ENCODE measurements at places on chromosomes 6 and 20. TPM values are rescaled to one million over a fixed set of nuclear protein-coding genes. Genes with fewer than 3 reads are reported as not detected.

DEFB124 gene
- polyA plus RNA-seq = not detected

PDE7B gene
- polyA plus RNA-seq = 7.8 TPM

PCSK2 gene
- not detected for polyA plus RNA-seq

CCM2L gene
- not detected for polyA plus RNA-seq

MCM9 gene
- 3.5 TPM for polyA plus RNA-seq

MLN gene
- not detected for polyA plus RNA-seq

ZBTB46 gene
- 4.3 TPM for polyA plus RNA-seq

RBM24 gene
- 8.1 TPM for polyA plus RNA-seq

HDDC2 gene
- 68.6 TPM for polyA plus RNA-seq

All from IMR-90 (cell line).